Stimulated activated CD8-positive, alpha-beta memory T cell treated with anti-CD3 and anti-CD28 coated beads, Interleukin-7, amount 100 ng/mL, for 24 hours (primary cell): ENCODE measurements at places on chromosomes 5 and 9.

DNA sequence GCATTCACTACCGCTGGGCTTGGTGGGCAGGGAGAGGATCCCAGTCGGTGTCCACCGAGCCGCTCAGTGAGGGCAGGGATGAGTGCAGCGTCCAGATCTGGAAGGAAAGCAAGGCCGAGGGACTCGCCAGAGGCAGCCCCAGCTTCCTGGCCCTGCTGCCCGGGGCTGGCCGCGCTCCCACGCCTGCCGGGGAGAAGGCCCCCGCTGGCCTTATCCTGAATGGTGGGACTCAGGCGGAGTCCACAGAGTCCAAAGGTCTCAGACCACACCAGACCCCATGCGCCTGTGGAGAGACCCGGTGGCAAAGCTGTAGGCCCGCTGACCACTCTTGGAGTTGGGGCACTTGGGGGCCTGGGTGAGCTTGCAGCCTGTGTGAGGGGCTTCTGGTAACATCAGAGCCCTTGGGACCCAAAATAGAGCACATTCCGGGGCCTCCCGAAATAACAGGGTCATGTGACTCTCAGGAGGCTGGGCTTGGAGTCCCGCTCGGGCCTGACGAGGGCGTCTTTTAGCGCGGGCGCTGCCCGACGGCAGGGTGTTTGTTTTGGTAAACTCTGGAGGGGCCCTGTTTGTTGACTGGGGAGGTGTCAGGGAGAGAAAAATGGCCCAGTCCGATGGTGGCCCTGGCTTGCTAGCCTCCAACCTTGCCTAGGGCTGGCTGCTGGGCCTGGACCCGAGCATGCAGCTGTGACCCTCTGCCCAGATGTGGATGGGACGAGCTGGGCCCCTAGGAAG lies 2.8 kb downstream of the RXRA start:
- DNase-seq: no peak

DNA sequence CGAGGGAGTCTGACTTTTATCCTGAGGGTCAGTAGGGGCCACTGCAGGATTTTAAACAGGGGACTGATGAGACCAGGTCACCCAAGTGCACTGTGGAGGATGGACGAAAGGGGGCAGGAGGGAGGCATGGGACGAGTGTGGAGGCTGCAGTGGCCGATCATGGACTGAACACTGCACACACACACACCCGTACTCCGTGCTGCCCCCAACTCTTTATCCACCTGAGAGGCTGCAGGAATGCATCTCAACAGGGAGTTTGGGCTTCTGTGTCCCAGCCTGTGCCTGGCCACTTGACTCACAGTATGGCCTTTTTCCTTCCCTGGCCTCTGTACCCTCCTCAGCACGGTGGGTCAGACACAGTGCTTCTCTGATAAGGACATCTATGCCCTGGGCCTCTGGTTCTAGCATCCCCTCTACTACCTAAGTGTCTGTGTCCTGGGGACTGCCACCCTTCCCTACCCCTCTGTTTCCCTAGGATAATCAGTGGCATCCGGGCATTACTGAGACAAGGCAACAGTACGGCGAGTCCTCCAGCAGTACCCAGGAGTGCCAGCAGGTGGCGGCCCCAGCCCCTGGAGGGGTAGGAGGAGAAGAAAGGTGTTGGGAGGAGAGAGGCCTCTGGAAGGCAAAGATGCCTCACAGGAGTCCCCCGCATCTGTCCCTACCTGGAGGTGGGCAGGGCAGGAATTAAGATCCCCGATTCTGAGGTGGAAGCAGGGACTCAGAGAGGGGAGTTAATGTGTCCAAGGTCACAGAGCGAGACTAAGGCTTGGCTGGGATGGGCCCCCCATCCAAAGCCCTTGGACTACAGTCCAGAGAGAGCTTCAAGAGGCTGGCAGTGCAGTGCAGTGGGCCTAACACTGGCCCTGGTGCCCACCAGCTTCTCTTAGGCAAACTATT lies 5.1 kb upstream of the CDX1 start:
- DNase-seq: peak; percentile 75

DNA sequence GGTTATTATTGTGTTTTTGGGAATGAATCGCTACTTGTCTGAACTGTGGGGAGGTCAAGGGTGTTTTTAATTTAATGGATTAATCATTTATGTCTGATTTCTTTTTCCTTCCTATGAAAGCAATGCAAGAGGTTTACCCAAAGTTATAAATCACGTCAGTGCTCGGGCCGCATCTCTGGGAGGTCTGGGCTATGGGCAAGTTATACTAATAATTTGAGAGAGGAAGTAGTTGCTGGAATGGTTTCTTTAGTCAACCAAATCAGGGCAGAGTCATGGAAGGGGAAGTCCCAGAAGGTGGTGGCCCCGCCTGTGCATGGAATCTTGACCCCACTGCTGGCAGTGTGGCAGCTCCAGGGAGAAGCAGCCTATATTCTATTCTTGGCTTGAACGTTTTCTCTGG lies 180.2 kb downstream of the HSPA4 start:
- DNase-seq: no peak

- DNase-seq: no peak
Observed at GRCh38 chr5:91864962-91865361, 481.8 kb upstream of the ARRDC3 start.

- DNase-seq: no peak
Observed at GRCh38 chr5:168085261-168086031, 206.0 kb upstream of the WWC1 start.

DNA sequence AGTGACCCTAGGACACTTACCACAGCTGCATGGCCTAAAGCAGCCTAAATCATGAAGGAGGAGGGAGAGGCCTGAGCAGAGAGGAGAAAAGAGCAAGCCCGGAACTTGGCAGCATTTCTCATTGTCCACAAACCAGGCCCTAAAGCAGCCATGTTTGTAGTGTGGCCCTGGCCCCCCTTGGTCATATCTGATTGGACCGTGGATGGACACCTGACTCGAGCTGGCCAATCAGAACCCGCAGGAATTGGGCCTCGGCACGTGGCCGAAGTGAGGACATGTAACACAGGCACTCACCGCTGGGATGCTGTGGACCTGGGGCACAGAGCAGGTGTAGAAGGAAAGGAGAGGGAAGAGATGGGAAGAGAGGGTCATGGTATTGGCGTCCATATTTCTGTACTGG lies 56.9 kb downstream of the ASS1 start:
- DNase-seq: no peak

DNA sequence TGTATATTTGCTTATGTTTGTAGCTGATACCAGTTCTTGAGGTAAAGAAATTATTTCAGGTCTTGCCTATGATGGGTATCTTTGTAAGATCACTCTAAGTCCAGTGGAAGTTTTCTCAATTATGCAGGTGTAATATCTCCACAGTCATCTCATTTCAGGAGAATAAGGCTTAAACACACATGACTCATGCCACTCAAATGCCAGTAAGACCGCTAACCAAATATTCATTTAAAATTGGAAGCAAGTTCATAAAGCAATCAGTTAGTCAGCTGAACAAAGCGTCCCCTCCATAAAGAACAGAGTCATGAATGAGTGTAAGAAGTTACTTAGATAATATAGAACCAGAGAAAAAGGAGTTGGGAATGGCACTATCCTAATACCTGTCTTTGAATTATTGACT lies 248.7 kb downstream of the LURAP1L start:
- DNase-seq: no peak

DNA sequence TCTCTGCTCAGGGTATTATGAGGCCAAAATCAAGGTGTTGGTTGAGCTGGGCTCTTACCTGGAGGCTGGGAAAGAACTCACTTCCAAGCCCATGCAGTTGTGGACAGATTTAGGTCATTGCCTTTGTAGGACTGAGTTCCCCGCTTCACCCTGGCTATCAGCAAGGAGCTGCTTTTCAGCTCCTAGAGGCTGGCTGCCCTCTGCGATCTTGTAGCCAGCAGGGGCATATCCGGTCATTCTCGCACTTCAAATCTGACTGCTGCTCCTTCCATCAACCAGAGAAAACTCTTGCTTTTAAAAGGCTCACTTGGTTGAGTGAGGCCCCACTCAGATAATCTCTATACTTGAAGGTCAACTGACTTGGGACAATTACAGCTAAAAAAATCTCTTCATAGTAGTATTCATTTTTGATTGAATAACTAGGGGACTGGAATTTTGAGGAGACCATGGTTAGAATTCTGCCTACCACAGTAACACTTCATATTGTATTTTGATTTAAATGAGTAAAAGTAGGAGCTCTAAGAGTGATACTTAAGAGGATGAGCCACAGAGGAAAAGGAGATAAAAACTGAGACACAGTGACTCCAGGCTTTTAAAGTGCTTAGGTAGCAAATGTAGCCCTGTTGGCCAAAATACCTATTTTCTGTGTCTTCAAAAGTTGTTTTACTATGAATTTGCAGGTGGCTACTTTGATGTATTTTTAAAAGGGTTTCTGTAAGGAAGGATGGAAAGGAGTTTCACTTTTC lies 137.4 kb downstream of the CD180 start:
- DNase-seq: no peak

DNA sequence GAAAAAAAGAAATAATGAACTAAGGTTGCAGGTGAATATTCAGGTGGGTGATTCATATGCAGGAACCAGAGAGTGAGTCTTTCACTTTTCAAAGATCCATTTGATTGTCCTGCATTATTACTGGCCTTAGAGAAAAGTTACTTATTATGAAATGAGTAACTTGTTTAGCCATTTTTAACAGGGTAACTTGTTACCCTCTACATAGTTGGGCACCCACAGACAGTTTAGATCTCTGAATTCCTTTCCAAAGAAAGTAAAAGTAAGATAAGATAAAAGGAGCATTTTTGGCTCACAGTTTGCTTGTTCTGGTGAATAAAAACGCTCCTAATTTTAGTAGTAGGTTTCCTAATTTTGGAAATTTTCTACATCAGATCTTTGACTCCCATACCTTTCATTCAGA lies 54.1 kb upstream of the DAB2 start:
- DNase-seq: no peak

DNA sequence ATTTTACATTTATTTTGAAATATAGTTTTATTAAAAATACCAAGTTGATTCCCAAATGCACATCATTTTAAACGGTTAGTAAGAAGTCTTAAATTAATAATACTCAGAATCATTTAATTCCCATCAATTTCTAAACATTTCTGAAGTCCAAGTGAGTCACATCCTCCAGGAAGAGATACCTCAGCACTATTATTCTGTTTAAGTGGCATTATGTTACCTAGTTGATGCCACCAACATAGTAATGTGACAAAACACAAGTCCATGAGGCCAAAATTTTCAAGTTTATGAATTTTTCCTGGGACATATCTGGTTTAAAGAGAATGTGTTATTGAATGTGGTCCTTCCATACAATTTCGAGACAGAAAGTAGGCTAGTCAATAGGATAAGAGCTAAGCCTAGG lies 1348.3 kb upstream of the CDH9 start:
- no peak for DNase-seq

DNA sequence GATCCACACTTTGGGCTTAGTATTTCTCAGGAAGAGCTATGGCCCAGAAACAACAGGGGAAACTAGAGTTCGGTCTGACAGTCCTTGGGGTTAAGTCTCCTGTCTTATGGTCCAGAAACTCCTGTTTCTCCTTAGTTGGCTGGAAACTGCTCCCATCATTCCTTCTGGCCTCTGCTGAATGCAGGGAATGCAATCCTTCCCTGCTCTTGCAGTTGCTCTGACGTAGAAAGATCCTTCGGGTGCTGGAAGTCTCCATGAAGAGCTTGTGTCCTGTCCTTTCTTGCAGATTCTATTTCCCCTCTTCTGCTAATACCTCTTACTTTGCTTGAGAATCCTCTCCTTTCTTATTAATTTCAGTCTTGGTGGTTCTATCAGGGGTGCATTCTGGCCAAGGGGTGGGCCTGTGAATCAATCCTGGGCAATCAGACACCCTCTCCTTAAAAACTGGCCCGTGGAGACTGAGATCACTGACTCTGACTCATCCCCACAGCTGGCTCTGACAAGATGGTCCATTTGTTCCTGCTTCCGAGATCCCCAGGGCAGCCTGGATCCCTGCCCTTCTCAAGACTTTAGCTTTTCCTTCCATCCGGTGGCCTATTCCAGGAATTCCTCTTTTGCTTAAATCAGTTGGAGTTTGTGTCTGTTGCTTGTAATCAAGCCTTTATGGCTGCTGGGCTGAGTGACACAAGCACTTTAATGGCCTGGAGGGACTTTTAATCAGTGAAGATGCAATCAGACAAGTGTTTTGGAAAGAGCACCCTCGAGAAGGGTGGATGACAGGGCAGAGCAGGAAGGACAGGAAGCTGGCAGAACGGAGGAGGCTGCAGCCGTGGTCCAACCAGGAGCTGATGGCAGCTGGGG lies 23.7 kb downstream of the PTGS1 start:
- DNase-seq: no peak

DNA sequence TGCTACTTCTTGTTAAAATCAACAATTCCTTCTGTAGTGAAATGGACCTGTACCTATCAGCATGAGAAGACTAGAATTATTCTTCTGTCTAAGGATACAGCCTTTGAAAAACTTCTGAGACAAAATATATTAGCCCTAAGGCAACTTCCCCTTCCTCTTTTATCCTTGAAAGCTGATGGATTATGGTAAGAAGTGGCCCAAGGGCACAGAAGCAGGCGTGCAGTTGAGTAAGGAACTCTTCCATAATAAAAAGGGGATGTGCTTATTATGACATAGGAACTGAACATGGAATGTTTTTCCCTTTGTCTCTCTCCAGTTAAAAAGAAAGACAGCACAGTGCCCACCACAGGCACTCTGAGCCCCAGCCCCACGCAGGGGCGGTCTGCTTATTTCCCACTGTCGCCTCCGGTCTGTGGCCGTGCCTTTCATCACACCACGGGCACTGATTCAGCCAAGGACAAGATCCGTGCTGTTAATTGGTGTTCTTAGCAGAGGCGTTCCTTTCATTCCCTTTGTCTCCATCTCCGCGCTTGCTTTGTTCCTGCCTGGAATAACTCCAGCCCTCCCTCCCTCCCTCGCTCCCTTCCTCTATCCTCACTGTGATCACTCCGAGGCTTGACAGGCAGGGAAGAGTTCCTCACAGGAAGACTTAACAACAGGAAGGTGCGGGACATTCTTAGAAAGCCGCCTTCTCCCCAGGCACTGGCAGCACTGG lies 135.9 kb upstream of the OTULINL start:
- DNase-seq: no peak

DNA sequence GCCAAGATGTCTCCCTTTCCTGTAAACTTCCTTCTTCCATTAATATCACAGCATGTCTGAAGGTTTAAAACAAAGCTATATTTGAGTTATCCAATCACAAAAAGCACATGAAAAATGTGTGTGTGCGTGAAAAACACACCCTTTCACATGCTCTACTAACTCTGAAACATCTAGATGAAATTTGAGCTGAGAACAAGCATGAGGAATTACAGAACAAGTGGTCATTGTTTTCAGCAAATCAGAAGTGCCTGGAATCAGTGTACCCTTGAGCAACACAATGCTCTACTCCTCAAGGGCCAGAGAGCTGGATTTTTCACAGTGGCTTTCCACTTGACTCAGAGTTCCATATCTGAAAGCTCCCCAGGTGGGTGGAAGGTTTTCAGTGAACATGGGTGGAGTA lies 255.9 kb downstream of the PSAT1 start:
- DNase-seq: no peak

- DNase-seq: no peak
Observed at GRCh38 chr5:51302343-51302742, 80.9 kb upstream of the ISL1 start.
